NCI-H69 (cell line): ENCODE measurements at places on chromosomes 6 and 20.

DNA sequence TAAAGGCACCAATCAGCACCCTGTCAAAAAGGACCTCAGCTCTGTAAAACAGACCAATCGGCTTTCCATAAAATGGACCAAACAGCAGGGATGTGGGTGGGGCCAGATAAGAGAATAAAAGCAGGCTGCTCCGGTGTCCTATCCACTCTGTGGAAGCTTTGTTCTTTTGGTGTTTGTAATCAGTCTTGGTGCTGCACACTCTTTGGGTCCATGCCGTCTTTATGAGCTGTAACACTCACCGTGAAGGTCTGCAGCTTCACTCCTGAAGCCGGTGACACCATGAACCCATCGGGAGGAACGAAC lies 7.3 kb upstream of the PXDC1 start:
- no peak for DNase-seq

- peak; percentile 88 for DNase-seq
Observed at GRCh38 chr6:110325197-110325596, 33.0 kb downstream of the METTL24 start.

GRCh38 chr6:116615937-116616736 lies at the start of gene RSPH4A:
Gene RSPH4A, plus strand, starts transcription at chr6:116616479. Its CDS starts 145 bp downstream, at chr6:116616624.
- peak; percentile 94 for DNase-seq

DNA sequence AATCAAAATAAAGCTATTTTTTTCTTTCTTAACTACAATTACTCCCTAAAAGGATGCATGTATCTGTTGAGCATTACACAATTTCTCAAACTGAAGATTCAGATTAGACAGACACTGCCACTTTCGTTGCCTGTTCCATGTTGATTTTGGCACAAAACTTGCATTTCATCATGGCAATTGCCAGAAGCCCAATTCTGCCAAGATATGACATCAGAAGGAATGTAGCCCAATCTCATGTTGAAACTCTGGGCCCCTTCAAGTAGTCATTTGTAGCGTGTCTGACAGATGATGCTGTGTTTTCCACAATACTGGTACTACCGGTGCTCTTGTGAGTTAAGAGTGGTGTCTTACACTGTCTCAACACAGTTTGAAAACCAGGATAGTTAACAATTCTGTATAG lies 705.4 kb downstream of the PTPRT start:
- DNase-seq, result no peak

DNA sequence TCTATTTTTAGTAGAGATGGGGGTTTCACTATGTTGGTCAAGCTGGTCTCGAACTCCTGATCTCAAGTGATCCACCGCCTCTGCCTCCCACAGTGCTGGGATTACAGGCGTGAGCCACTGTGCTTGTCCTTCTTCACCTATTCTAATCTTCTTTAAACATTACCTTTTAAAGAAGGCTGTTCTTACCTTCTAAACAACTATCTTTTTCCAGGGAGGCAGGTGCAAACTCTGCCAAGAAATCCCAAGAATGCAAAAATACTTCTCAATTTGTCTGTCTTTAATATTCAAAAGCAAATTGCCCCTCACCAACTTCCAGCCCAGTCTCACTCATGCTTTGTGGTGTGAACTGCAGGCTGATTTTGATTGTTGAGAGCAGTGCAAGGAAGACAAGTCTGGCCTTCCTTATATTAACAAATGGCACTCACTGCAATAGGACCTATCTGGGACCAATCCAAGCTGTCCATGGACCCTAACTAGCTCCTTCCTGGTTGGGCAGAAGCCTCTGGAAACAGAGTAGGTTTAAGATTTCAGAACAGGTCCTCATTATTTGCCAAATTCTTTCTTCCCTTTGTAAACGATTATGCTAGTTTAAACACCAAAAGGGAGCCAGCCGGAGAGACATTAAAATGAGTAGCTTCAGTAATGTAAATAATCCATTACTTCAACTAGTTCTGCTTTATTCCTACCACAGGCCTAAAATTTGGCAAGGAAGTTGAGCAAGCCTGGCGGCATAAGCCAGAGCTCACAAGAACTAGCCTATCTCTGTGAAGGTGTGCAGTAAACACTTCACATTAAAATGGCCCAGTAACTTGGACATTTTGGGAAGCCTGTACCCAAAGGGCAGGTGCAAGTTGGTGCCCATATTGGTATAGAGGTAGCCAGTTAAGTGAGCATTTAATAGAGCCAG lies 1.6 kb downstream of the SCAND1 start:
- DNase-seq, result peak; percentile 37

GRCh38 chr20:63261060-63261794 lies 7.0 kb upstream of the NKAIN4 start:
- DNase-seq, result no peak

DNA sequence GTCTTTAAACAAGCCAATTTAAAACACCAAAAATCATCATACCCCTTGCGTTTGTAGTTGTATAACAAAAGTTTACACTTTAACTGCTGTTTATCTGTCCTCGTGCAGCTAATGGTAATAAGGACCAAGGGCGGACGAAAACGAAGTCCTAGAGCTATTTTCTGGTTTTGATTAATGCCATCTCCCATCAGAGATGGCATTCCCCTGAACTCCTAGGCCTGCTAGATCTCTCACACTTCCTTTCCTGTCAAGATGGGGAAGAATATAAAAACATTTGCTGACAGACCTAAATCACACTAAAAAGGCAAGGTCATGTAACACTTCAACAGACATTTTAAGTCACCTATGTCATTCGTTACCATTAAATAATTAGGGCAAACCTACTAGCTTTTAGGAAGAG lies 9.5 kb downstream of the DEK start:
- no peak for DNase-seq

DNA sequence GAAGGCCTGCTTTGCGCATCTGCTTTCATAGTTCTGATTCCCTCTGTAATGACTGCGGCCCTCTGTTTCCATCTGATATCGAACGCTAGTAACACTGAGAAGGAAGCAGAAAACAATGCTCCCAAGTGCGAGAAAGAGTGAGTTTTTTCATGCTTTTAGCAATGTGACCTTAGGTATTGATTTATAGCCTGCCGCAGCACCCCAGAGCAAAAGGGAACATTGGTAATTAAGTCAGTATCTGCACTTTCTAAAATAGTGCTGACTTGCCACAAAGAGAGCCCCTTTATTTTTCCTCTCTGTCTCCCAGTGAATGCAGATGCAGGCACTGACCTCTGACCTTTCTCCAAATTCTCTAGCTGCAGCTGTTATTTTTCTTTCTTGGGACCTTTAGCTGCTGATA lies 129.8 kb downstream of the HDGFL1 start:
- no peak for DNase-seq

DNA sequence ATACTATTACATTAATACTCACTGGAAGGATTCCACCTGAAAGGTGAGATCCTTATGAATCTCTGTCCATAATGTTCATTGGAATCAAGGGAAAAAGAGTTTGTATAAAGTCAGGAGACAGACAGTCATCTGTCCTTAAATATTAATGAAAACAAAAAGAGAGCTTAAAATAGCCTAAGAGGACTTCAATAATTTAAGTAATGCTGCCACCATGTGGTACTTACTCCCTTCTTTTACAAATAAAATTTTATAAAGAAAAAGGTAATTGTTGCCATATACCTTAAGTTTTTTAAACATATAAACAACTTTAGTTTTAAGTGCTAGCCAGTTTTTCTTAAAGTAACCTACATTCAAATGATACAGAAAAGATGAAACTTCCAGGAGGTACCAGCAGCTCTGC lies 5.1 kb downstream of the BLOC1S5 start:
- peak; percentile 54 for DNase-seq

DNA sequence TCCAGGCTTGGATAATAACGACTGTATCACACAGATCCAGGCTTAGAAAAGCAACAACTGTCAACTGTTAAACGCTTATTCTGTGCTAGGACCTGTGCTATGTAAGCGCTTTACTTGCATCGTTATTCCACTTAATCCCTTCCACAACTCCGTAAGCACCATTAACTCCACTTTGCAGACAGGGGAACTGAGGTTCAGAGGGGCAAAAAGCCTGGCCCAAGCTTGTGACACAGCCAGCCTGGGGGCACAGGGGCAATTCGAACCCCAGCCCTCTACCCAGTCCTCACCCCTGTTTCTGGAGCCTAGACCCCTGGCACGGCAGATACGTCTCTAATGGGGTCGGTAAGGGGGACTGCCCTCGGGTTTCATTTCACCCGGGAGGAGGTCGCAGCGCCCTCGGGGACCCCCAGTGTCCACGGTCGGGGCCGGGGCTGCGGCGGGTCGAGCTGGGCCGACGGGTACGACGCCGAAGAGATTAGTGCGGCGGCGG lies 411 bp downstream of the DSN1 start:
- no peak for DNase-seq

- DNase-seq, result no peak
Observed at GRCh38 chr6:168598251-168599117, 157.5 kb downstream of the SMOC2 start.

DNA sequence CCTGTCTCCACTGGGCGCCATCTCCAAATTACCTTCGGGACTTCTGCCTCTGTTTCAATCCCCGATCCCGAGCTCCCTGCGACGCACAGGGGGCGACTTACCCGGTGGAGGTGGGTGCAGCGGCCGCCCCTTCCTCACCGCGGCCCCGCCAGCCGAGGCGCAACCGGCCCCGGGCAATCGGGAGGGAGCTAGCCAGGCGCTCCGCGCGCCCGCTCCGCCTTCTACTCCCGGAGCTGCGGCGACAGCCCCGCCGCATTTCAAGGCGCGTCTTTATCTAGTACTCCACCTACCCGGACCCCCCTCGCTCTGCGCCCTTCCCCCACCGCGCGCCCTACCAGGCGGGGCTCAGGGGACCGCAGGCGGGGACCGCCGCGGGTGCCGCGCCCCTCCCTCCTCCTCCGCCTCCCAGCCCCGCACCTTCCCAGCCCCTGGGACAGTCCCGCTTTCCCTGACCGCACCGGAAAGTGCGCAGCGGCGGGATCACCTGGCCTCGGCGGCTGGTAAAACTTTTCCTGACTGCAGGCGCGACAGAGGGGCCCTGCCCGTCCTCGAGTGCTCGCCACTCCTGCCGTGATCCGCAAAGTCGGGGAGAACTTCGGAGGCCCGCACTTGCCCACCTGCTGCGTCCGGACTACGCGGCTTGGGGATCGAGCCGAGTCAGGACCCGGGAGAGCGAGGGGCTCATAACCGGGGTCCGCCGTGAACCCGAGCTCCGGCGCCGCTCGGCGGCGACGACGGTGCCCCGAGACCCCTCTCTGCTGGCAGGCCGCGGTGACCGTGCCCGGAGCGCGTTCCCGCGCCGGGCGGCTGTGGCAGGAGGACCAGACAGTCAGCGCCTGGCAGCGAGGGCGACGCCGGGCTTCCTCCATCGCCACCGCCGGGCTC lies 8.0 kb upstream of the NKX2-2 start:
- peak; percentile 74 for DNase-seq

DNA sequence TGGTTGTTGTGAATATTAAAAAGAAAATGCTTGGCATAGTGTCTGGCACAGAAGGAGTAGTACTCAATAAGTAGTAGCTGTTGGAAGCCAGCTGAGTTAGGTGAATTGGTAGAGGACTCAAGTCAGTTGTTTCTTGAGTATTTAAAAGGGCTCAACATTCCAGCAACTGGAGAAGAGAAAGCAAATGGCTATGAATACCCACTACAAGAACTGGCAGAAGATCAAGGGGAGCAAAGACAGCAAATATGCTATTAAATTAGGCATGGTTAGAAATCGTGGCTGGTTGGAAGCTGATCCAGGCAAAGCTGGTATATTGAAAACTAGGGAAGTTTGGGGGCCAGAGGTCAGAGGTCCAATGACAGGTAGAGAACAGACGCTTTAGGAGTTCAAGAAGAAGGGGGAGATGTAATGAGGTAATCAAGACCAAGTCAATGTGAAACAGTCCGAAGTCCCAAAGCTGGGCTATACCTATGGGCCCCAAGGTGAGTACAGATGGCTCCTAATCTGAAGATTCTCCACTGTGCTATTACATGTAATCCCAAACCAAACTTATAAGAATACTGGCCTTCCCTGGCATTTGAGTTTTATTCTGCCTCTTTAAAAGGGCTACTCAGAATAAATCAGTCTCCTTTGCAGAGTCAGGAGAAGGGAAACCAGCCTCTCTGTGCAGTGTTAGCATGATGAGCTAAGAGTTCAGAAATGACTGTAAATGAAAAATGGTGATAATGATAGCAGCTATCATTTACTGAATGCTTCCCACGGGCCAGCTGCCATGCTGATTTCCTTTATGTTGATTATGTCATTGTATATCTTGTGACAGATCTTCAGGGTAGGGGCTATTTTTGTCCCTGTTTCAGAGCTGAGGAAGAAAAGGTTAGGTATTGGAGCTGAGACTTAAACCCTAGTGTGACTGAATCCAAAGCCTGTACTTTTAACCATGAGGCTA lies 122.3 kb downstream of the ANKS1A start:
- DNase-seq, result peak; percentile 39

DNA sequence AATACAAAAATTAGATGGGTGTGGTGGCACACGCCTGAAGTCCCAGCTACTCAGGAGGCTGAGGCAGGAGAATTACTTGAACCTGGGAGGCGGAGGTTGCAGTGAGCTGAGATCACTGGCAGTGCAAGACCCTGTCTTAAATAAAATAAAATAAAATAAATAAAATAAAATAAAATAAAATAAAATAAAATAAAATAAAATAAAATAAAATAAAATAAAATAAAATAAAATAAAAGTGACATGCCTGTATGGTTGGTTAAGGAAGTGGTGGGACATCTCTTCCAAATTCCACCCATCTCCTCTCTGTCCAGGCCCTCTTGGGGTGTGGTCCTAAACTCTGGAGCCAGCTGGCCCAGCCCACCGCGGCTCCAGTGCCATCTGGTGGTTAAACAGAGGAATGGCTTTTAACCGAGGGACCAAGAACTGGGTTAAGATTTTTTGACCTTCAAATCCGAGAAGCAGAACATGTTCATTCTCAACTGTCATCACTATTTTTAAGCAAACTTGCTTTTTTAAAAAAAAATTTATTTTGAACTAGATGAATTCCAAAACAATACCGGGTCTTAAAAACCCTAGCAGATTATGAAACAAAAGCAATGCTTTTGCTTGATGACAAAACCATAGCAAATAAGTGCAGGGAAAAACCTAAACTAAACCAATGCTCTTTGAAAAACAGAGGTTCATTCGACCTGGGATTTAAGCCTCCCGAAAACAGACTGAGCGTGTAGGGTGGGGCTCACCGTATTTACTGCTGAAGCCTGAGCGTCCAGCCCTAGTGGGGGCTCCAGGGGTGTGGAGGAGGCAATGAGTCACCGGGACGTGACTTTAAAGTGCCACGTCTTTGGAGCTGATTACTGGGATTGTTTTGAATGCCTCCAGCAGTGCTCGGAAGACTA lies 68.8 kb downstream of the CDC5L start:
- DNase-seq, result peak; percentile 75
